ENCODE measurements at places on chromosomes 2 and 18. TPM values are rescaled to one million over a fixed set of nuclear protein-coding genes. Genes with fewer than 3 reads are reported as not detected.

DNA sequence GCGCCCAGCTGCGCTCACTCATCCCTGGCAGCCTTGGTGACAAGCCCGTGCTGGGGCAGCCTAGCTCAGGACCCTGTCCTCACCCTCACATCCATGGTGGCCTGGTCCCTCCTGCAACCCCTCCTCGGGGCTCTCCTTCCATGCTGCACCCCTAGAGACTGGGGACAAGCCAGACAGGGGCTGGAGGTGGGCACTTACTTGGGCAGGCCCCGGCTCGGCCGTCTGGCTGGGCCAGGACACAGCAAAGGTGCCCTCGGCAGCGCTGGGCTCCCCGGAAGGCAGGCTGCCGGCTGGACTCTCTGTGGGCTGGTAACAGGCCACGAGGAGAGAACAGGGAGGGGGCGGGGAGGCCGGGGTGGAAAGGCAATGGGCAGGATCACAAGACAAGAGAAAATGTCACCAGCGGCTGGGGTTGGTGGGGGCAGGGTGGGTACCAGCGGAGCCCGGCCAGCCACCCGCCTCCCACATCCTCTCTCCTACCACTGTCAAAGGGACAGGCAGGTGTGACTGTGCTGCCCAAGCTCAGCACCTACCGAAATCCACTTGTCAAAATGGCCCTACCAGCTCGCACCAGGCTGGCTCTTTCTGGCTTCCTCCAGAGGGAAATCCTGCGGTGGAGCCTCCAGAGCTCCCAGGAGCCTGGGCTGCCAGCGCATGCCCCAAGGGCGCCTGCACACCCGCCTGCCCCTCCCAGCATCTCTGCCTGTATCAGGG is 54.7 kb downstream of the BIN1 start:
- H3K36me3 ChIP-seq, result no peaks in the 10 kb centered on the region
- H3K4me1 ChIP-seq, result no peaks in the 10 kb centered on the region
- DNase-seq, result no peak
- no peak overlapping the region for H3K4me3 ChIP-seq
- H3K27ac ChIP-seq, result no peak overlapping the region

DNA sequence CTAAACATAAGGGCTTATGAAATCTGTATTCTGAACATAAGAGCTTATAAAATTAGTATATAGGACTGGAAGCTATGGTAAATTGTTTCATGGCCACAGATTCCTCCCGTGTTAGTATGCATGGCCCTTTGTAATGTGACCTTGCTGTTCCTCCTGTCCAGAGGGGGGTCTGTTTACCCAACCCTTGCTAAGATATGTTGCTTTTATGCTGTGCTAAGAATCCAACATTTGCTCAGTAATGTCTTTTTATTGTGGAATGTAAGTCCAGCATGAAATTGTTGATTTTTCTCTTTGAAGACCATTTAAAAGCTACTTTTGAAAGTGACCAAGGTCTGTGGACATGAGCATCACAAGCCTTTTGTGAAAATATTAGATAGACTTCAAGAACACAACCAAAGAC is 485.4 kb downstream of the PARD3B start:
- no peaks in the 10 kb centered on the region for H3K27me3 ChIP-seq
- no peaks in the 10 kb centered on the region for H3K36me3 ChIP-seq
- DNase-seq, result no peak
- no peak overlapping the region for H3K4me3 ChIP-seq
- no peaks in the 10 kb centered on the region for H3K4me1 ChIP-seq
- no peak overlapping the region for H3K27ac ChIP-seq

GRCh38 chr2:145739681-145740080 is 1219.8 kb upstream of the ZEB2 start:
- no peaks in the 10 kb centered on the region for H3K4me1 ChIP-seq
- no peaks in the 10 kb centered on the region for H3K27me3 ChIP-seq
- no peaks in the 10 kb centered on the region for H3K36me3 ChIP-seq
- H3K27ac ChIP-seq, result no peak overlapping the region

DNA sequence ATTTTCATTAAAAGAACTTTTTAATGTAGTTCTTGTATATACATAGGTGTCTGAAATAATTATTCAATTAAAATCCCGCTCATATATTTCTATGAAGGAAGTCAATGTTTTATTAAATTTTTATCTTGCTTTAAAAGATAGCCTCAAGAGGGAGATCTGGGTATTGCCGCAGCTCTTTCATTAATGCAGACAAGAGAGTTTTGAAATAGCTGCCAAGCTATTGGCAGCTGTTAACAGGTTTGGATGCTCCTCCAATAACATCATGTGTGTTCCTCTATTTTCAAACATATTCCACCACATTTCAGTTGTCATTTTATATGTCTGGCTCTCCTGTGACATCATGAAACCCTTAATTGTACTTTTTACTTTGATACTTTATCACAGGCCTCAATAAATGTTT is 12.9 kb upstream of the NT5C1B start:
- H3K36me3 ChIP-seq, result no peaks in the 10 kb centered on the region
- DNase-seq, result no peak
- H3K27me3 ChIP-seq, result no peaks in the 10 kb centered on the region

GRCh38 chr18:74141667-74142066 is 6.0 kb downstream of the FBXO15 start:
- H3K27me3 ChIP-seq, result no peaks in the 10 kb centered on the region
- no peaks in the 10 kb centered on the region for H3K4me1 ChIP-seq
- H3K27ac ChIP-seq, result no peak overlapping the region
- H3K36me3 ChIP-seq, result no peaks in the 10 kb centered on the region
- H3K4me3 ChIP-seq, result no peak overlapping the region

GRCh38 chr2:127411653-127412369 is 6.4 kb upstream of the PROC start:
- no peak for DNase-seq
- no peak overlapping the region for H3K27ac ChIP-seq
- peaks cover 30% of the 10 kb centered on the region for H3K27me3 ChIP-seq
- no peak overlapping the region for H3K4me3 ChIP-seq
- H3K4me1 ChIP-seq, result peaks cover 5% of the 10 kb centered on the region

DNA sequence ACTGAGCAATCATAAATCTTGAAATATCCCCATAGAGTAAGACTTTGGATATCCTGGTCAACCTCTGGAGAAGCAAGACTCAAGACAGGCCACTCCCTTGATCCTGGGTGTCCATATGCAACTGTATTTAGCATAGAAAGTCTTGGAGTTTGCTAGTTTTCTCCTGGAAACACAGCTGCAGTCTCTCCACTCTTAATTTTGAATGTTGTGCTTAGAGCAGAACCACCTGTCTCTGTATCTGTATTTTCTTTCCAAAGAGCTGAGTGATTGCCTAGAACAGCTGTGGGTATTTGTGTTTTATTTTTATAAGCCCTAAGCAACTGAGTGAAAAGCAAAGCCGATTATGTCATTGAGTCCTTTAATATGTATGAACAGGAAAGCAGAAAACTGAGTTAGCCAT is 64.1 kb upstream of the ADAM23 start:
- no peaks in the 10 kb centered on the region for H3K27me3 ChIP-seq
- no peaks in the 10 kb centered on the region for H3K36me3 ChIP-seq
- DNase-seq, result no peak
- H3K27ac ChIP-seq, result no peak overlapping the region
- no peaks in the 10 kb centered on the region for H3K4me1 ChIP-seq
- no peak overlapping the region for H3K4me3 ChIP-seq

- no peak overlapping the region for H3K27ac ChIP-seq
- H3K27me3 ChIP-seq, result peaks cover 56% of the 10 kb centered on the region
- no peak overlapping the region for H3K4me3 ChIP-seq
- H3K4me1 ChIP-seq, result peaks cover 6% of the 10 kb centered on the region
- no peaks in the 10 kb centered on the region for H3K36me3 ChIP-seq
- DNase-seq, result no peak
These were observed 2.2 kb downstream of the MOCOS start for GRCh38 chr18:36189486-36189885.

- no peaks in the 10 kb centered on the region for H3K4me1 ChIP-seq
- no peaks in the 10 kb centered on the region for H3K36me3 ChIP-seq
- DNase-seq, result no peak
- H3K27ac ChIP-seq, result no peak overlapping the region
- H3K27me3 ChIP-seq, result no peaks in the 10 kb centered on the region
These were observed 62.6 kb downstream of the DSEL start for GRCh38 chr18:67453901-67454300.

- no peaks in the 10 kb centered on the region for H3K27me3 ChIP-seq
- DNase-seq, result no peak
- H3K27ac ChIP-seq, result no peak overlapping the region
- H3K36me3 ChIP-seq, result no peaks in the 10 kb centered on the region
These were observed 56.0 kb downstream of the PARD6G start for GRCh38 chr18:80191264-80191663.

The KCNS3 gene
- 10.0 TPM for total RNA-seq

The FSIP2 gene
- total RNA-seq, result 12.7 TPM

The ACMSD gene
- not detected for total RNA-seq

The BOLL gene
- not detected for total RNA-seq
